NCI-H1092 treated with DMSO at 0.1 percent for 48 hours (cell line): ENCODE measurements at places on chromosomes 4 and X.

DNA sequence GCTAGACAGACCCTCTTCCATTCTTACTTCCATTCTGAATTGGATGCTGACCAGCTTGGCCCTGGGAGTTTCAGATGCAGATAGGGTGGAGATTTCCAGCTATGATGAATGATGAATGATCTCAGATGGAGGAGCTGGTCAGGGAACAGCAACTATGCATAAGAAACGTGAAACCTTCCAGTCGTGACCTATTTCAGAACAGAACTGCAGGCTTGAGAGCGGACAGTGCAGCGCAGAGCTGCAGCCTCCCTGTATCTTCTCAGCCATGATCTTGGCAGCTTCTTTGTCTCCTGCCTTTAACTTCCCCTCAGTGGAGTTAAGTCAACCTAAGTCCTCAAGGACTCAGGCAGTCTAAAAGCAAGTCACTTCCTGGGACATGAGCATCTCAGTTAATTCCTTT lies 43.3 kb upstream of the HAND2 start:
- no peak for DNase-seq

- no peak for DNase-seq
Measured at GRCh38 chr4:150219841-150220240, 141.6 kb downstream of the DCLK2 start.

- DNase-seq = no peak
Measured at GRCh38 chrX:14497184-14497666, 32.1 kb upstream of the GLRA2 start.

GRCh38 chr4:145939856-145940255 lies 1.2 kb upstream of the ZNF827 start:
- DNase-seq = no peak

GRCh38 chr4:566508-567295 lies 9.4 kb downstream of the TMEM271 start:
- DNase-seq = no peak

GRCh38 chr4:64508089-64508488 lies 98.8 kb upstream of the TECRL start:
- no peak for DNase-seq

GRCh38 chr4:72302981-72303704 lies 265.9 kb downstream of the ADAMTS3 start:
- no peak for DNase-seq

DNA sequence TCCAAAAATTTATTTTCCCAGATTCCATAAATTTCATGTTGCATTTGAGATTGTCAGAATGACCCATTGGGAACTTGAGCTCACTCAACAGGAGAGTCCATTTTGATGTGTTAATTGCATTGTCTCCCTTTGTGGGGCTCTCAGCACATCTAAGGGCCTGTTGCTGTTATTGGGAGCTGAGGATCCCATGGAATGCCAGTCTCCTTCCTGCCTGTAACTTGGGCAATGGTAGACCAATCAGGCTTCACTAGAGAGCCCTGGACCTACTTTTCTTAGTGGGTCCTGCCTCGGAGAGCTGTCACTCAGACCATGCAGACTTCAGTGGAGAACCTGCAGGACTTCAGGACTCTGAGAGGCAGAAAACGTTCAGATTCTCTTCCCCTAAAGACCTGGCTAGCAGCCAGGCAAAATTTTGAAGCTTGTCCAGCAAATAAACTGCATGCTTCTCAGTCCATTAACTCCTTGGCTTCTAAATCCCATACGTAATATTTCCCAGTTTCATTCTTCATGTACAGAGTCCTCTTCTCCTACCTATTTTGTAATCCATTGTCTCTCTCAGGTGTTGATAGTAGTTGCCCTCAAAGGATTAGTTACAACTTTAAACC lies 25.1 kb downstream of the OCRL start:
- no peak for DNase-seq

DNA sequence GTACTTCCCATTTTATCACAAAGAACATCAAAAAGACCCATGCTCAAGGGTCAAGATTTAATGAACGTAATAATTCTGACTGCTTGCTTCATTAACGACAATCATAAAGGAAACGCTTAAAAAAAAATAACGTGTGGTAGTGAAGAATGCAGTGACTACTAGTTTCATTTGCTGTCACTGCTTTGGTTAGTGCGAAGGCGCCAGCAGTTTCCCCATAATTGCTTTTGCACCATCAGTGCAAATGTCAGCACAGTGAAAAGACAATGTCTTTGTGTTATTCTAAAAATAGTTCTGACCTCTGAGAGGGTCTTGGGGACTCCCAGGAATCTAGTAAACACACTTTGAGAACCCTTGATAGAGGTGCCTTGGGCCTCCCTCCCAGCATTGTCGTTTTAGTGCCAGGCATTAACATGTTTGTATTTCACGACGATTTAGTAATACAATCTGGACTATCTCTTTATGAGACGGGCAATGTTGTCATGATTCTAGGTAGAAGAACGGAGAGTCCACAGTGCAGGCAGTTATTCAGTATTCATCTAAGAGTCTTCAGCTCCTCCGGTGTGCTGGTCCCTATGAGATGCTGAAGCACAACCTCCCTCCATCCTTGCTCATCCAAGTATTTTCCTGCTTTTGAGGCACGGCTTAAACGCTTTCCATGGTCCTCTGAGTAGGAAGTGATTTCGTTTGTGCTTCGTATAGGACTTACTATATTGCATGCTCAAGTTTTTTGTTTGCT lies 71.0 kb downstream of the AFF1 start:
- DNase-seq = peak; percentile 49

DNA sequence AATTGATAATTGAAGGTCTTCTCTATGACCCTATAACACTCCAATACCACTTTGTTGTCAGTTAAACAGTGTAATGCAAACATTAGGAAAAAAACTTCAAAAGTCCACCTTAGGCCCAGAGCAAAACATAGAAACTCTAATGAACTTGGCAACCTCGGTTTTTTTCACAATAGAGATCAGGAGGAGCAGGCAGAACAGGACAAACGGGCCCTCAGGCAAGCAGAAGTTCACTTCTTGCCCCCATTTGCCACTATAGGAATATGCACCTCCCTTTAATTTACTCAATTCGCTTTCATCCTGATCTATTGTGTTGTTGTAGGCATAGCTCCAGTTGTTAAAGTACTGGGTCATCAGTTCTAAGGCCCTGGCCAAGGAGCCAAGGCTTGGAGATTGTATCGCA lies 18.2 kb downstream of the ACOX3 start:
- DNase-seq = no peak

GRCh38 chr4:60944060-60944459 lies 256.1 kb upstream of the ADGRL3 start:
- no peak for DNase-seq

DNA sequence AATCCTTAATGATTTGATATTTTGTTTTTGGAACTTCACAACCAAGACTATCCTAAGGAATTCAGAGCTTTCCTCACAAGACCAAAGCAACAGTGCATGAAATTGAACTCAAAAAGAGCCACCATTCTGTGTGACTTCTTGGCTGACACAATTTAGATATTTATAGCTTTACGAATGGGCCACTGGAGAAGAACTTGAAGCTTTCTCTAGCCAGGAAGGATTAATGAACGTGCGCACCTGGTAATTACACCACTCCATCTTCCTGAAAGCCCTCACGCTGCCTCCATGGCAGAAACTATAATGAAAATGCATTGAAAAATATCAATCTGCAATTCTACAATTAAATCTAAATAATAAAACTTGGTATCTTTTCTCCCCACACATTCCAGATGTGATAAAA lies 1057.8 kb downstream of the DMD start:
- no peak for DNase-seq

GRCh38 chrX:153731117-153731844 lies 6.6 kb downstream of the ABCD1 start:
- DNase-seq = no peak

- DNase-seq = no peak
Measured at GRCh38 chr4:7460566-7460965, 25.8 kb upstream of the PSAPL1 start.

DNA sequence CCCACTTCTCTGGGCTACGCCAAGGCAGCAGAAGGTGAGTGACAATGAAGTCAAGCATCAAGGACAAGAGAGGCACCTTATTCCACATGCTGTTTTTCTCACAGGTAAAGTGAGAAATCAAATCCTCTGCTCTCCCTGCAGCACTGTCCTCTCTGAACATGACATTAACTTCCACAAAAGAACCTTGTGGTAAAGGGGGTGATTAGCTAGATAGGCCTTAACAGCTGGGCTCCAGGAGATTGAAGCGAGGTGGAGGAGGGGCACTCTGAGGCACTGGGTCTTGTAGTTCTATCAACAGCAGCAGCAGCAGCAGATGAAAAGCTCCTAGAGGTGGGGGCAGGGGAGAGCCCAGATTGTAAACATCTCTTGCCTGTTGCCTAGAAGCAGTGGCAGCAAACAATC lies 96.8 kb upstream of the CXXC4 start:
- DNase-seq = peak; percentile 99

DNA sequence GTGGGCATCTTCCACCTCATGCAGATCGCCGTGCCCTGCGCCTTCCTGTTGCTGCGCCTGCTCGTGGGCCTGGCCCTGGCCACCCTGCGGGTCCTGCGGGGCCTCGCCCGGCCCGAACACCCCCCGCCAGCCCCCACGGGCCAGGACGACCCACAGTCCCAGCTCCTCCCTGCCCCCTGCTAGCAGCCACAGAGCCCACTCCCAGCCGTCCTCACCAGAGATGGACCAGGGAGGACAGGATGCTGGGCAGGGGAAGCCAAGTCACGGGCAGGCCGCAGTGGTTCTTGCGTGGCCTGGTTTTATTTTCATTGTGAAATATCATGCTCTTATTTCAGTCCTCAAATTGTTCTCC lies 15.1 kb downstream of the DGKQ start:
- no peak for DNase-seq
